Stimulated activated CD4-positive, alpha-beta T cell treated with anti-CD3 and anti-CD28 coated beads, Interleukin-12 subunit alpha, Interleukin-12 subunit beta, amount 100 ng/mL, for 4 hours (primary cell): ENCODE measurements at places on chromosomes 2 and 18.

- no peak for DNase-seq
These were observed 21.4 kb downstream of the NCOA1 start for GRCh38 chr2:24512404-24512803.

- DNase-seq, result no peak
These were observed 205.7 kb downstream of the CYP26B1 start for GRCh38 chr2:71941726-71942525.

DNA sequence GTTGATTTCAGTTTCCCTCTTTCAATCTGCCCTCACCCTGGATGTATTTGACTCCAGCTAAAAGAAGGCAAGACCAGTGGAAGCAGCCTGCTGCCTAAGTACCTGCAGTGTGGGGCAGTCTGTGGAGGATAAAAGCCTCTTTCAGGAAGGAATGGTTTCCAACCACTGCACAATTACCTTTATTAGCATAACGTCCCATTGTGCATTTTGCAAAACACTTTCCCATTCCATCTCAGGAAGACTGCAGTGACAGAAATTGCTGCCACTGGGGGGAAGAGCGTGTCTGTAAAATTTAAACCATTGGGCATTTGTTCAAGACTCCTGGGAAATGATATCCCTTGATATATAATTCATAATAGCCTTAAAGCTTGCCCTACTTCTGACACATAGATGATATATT, 26.2 kb downstream of the CYRIA start:
- no peak for DNase-seq

DNA sequence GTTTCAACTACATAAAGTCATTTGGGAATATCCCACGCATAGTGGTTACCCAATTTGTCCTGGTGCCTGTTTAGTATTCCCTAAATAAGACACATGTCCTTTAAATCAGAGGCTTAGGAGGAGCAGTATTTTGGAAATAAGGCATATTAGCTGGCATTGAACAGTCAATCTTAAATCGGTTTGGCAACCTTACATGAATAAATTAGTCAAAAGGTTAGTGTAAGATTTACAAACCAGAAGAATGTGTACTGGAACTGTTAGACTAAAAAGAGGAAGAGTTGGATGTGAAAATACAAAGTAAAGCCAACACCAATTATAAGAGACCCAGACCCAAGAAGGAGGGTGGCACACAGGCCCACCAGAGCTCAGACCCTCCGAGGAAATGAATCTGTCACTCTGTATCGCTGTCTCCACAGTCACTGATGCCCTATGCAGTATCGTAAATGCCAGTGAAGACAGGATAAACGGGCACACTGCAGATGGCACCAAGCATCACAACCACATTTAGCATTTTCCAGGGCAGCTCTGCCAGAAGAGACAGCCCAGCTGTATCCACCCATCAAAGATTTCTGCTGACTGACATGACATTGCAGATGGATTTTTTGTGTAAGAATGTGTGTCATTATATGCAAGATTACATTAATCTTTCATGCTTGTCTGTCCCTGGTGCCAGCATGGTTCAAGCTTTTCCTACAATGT, 90.4 kb downstream of the CERKL start:
- no peak for DNase-seq

DNA sequence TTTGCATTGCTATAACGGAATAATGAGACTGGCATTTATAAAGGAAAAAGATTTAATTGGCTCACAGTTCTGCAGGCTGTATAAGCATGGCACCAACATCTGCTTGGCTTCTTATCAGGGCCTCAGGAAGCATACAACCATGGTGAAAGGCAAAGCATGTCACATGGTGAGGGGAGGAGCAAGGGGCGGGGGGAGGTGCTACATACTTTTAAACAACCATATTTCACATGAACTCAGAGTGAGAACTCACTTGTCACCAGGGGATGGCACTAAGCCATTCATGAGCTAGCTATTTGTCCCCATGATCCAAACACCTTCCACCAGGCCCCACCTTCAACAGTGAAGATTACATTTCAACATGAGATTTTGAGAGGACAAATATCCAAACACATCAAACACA, 188.7 kb downstream of the MBD5 start:
- no peak for DNase-seq

DNA sequence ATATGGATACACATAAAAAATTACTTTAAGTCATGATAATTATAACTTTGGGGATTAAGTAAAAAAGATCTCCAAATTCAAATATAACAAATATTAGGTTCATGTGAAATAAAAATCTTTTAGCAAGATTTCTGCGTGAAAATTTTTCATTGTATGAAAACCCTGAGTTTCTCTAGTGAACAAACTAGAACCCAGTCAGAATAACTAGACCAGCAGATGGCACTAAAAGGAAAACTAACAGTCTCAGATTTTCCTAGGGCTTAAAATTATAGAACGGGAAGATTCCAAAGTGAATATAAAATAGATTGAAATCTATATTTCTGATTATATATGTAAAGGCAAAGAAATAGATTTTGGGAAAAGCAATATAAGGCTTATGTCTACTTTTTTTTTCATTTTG, 43.3 kb downstream of the TMEM200C start:
- DNase-seq, result no peak

- DNase-seq, result no peak
These were observed 29.1 kb upstream of the MGAT4A start for GRCh38 chr2:98759827-98760625.

DNA sequence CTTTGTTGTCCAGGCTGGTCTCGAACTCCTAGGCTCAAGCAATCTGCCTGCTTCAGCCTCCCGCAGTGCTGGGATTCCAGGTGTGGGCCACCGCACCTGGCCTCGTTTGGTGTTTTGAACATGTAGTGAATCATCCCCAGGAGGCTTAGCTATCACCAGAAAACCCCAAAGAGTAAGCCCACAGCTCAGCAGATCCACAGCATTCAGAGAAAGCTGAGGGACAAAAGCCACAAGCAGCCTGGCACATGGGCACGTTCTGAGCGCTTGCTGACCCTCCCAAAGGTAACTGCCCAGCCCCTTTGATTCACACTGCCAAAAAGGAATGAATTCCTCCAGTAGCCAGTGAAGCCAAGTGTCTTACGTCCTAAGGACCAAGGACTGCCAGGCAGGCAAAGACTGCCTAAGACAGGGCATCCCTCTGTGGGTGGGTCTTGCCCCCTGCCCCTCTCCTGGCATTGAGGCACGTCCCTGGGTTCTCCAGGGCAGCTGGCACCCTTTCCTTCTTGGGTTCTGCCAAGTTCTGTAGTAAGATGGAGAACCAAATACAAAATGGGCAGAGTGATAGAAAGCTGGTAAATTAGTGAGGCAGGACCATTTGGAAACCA, 31.7 kb downstream of the MBP start:
- no peak for DNase-seq

GRCh38 chr18:30705943-30706342, 336.6 kb downstream of the DSC3 start:
- DNase-seq, result no peak

GRCh38 chr2:212926940-212927339, 224.5 kb downstream of the IKZF2 start:
- DNase-seq, result no peak

- DNase-seq, result no peak
These were observed 25.8 kb upstream of the DTNB start for GRCh38 chr2:25699216-25699615.

GRCh38 chr2:18703555-18703954, 114.2 kb upstream of the NT5C1B start:
- no peak for DNase-seq

- no peak for DNase-seq
These were observed 8.9 kb downstream of the ZAP70 start for GRCh38 chr2:97722227-97722626.

GRCh38 chr2:68295516-68295915, 24.2 kb downstream of the CNRIP1 start:
- DNase-seq, result no peak

DNA sequence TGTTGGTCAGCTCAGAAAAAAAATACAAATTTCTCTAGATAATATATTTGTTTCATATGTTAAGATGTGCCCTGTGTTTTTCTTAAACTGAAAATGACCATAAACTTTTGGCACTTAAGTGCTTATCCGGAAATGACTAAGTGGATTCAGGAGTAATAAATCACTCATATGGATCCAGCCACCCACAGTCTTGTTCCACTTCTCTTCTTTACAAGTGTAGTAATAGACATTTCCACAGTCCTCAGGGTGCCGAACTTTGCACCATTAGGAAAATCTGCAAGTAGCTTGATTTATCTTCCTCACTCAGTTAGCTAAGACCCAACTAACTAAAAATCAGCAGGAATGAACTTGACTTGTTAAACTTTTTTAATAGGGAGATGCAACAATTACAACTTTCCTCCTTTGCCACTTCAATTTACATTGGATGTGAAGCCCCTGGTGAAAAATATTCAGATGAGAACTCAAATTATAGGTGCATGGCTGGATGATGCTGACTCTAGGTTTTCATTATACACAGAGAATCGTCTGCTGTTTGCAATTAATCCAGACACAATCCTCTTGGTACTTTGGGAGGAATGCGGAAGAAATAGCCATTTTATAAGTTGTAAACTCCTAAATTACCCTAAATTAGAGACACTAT, 322.5 kb downstream of the ARHGAP15 start:
- DNase-seq, result no peak

GRCh38 chr2:66317268-66317890, 117.5 kb upstream of the MEIS1 start:
- DNase-seq, result no peak

- no peak for DNase-seq
These were observed 30.2 kb upstream of the TYMS start for GRCh38 chr18:627231-627630.

GRCh38 chr2:32882816-32883810, 63.6 kb upstream of the LTBP1 start:
- DNase-seq, result no peak
